H9 (cell line): ENCODE measurements at places on chromosomes 12 and 14.

GRCh38 chr12:27673101-27673718 is 23.0 kb upstream of the REP15 start:
- H3K27me3 ChIP-seq = no peaks in the 10 kb centered on the region
- no peak overlapping the region for H3K27ac ChIP-seq
- no peaks in the 10 kb centered on the region for H3K36me3 ChIP-seq
- H3K4me3 ChIP-seq = no peak overlapping the region

- DNase-seq = no peak
- no peak overlapping the region for H3K27ac ChIP-seq
- H3K4me1 ChIP-seq = no peaks in the 10 kb centered on the region
- H3K27me3 ChIP-seq = no peaks in the 10 kb centered on the region
- H3K36me3 ChIP-seq = no peaks in the 10 kb centered on the region
These were observed 50.4 kb upstream of the RIN3 start for GRCh38 chr14:92463141-92463540.

- no peaks in the 10 kb centered on the region for H3K4me1 ChIP-seq
- no peak for DNase-seq
These were observed 110.5 kb upstream of the CLEC14A start for GRCh38 chr14:38366374-38366773.

- H3K4me3 ChIP-seq = no peak overlapping the region
- no peak for DNase-seq
- no peaks in the 10 kb centered on the region; the same call in 2 of the 3 replicates for H3K36me3 ChIP-seq
- H3K27me3 ChIP-seq = no peaks in the 10 kb centered on the region
- no peak overlapping the region for H3K27ac ChIP-seq
- H3K4me1 ChIP-seq = no peaks in the 10 kb centered on the region
These were observed 196.9 kb downstream of the KITLG start for GRCh38 chr12:88383405-88383804.

DNA sequence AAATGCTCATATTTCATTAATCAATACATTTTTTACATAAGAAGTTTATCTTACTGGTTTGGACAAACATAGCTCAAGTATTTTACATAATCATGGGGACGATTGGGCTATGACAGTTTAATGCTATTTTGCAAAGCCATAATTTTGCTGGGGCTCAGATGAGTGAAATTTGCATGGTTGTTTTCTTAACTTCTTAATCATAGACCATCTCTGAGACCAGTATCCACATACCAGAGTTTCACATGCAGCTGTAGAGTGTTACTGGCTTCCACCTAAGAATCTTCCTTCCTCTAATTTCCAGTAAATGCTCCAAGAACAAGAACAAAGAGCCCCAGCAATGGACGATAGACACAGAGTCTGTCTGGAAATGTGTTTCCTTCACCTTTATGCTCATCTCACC is 303.0 kb upstream of the TMEM132C start:
- no peaks in the 10 kb centered on the region for H3K4me1 ChIP-seq
- no peaks in the 10 kb centered on the region for H3K27me3 ChIP-seq

- no peak within 1 kb of the TSS for H3K27ac ChIP-seq
- peak; percentile 87 for DNase-seq
- peaks cover 4% of the 10 kb centered on the region; the same call in 1 of the 2 replicates for H3K4me1 ChIP-seq
- H3K4me3 ChIP-seq = peak within 1 kb of the TSS; percentile 61
These were observed at the start of gene IKZF4 for GRCh38 chr12:56020423-56021184. TSS of gene IKZF4 (plus strand) at chr12:56021043. CDS start at chr12:56021494, 451 bp downstream.

GRCh38 chr12:89256060-89256459 is 96.2 kb downstream of the DUSP6 start:
- peaks cover 2% of the 10 kb centered on the region; the same call in 2 of the 3 replicates for H3K36me3 ChIP-seq
- H3K4me1 ChIP-seq = no peaks in the 10 kb centered on the region; the same call in 1 of the 2 replicates
- peaks cover 3% of the 10 kb centered on the region; the same call in 1 of the 2 replicates for H3K27me3 ChIP-seq
- H3K4me3 ChIP-seq = no peak overlapping the region
- H3K27ac ChIP-seq = no peak overlapping the region

GRCh38 chr14:28661171-28661772 is 105.3 kb upstream of the FOXG1 start:
- no peaks in the 10 kb centered on the region for H3K27me3 ChIP-seq
- peaks cover 3% of the 10 kb centered on the region; the same call in 1 of the 2 replicates for H3K4me1 ChIP-seq
- H3K4me3 ChIP-seq = peak overlapping the region; percentile 24; the same call in 1 of the 2 replicates
- DNase-seq = peak; percentile 49
- H3K27ac ChIP-seq = peak overlapping the region; percentile 92
- H3K36me3 ChIP-seq = no peaks in the 10 kb centered on the region

- H3K27me3 ChIP-seq = no peaks in the 10 kb centered on the region
- H3K4me1 ChIP-seq = no peaks in the 10 kb centered on the region
- H3K4me3 ChIP-seq = no peak overlapping the region
- no peaks in the 10 kb centered on the region for H3K36me3 ChIP-seq
These were observed 12.1 kb upstream of the ANO6 start for GRCh38 chr12:45203767-45204166.

DNA sequence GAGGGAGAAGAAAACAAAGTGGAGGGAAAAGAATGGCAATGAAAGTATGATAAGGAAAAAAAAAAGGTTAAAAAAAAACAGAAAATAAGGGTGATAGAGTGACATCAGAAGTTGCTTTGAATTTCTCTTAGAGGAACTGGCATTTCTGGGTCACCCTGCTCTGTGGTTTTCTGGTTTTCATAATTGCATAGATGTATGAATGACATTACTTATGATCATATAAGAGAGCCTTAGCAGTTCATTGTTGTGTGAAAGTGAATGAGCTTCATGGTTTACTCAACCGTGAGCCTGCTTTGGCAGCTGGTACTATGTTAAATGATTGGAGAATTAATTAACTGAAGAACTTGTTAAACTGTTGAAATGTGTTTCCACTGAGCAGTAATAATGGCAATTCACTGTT is 336.4 kb upstream of the FBXO33 start:
- H3K4me3 ChIP-seq = no peak overlapping the region
- DNase-seq = no peak
- H3K36me3 ChIP-seq = no peaks in the 10 kb centered on the region
- H3K4me1 ChIP-seq = no peaks in the 10 kb centered on the region; the same call in 1 of the 2 replicates

DNA sequence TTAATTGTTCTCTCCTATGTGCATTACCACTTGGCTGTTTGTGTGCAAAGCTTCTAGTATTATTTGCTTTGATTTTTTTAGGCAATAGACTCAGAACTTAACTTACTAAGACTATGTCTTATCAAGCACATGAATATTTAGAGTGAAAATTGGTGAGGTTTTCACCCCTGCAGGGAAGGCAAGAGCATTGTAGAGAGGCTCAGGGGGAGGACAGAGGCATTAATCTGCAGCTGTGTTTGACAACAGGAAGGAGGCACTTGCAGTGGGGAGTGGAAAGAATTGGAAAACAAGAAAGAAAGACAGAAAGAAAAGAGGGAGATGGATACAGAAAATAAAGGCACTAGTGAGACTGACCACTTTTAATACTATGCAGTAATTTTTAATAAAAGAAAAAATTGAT is 431.6 kb downstream of the PDZRN4 start:
- H3K4me1 ChIP-seq = no peaks in the 10 kb centered on the region
- no peak overlapping the region for H3K27ac ChIP-seq
- H3K27me3 ChIP-seq = peaks cover 3% of the 10 kb centered on the region; the same call in 1 of the 2 replicates

DNA sequence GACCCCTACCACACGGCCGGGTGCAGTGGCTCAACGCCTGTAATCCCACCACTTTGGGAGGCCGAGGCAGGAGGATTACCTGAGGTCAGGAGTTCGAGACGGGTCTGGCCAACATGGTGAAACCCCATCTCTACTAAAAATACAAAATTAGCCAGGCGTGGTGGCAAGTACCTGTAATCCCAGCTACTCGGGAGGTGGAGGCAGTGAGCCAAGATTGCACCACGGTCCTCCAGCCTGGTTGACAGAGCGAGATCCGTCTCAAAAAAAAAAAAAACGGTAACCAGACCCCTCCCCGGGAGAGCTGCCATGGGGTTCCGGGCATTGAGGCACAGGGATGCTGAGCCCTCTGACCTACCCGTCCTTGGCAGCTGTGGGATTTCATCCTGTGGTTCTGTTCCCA is 21.8 kb downstream of the BCL7A start:
- no peaks in the 10 kb centered on the region for H3K4me1 ChIP-seq
- no peak overlapping the region for H3K27ac ChIP-seq
- H3K4me3 ChIP-seq = no peak overlapping the region
- peaks cover 70% of the 10 kb centered on the region for H3K36me3 ChIP-seq

- no peaks in the 10 kb centered on the region for H3K36me3 ChIP-seq
- no peak for DNase-seq
- no peaks in the 10 kb centered on the region for H3K4me1 ChIP-seq
These were observed 26.1 kb downstream of the SERPINA3 start for GRCh38 chr14:94638339-94638738.

GRCh38 chr14:93220509-93220908 is 13.5 kb downstream of the UBR7 start:
- H3K27ac ChIP-seq = no peak overlapping the region
- H3K36me3 ChIP-seq = peaks cover 64% of the 10 kb centered on the region
- H3K4me3 ChIP-seq = no peak overlapping the region
- H3K4me1 ChIP-seq = no peaks in the 10 kb centered on the region
- no peak for DNase-seq

DNA sequence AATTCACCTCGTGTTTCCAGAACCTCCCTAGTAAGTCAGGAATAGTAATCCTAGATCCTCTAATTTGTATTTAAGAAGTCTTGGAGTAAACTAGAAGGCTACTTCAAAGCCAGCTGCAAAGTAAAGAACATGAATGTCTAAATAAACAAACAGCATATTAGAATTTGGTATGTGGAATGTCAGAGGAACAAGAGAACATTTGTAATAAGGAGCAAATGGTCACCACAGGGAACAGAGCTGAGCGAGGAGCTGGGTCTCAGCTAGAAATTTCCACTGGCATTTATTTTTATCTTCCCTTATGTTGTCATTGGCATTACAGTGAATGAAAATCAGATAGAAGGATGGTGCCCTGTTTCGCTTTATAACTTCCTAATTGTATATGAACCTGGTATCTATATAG is 50.2 kb downstream of the FRMD6 start:
- no peaks in the 10 kb centered on the region for H3K4me1 ChIP-seq
- H3K4me3 ChIP-seq = no peak overlapping the region
- no peak for DNase-seq

- no peaks in the 10 kb centered on the region for H3K36me3 ChIP-seq
- H3K27ac ChIP-seq = no peak overlapping the region
- H3K27me3 ChIP-seq = no peaks in the 10 kb centered on the region; the same call in 1 of the 2 replicates
- DNase-seq = no peak
- H3K4me1 ChIP-seq = peaks cover 5% of the 10 kb centered on the region; the same call in 1 of the 2 replicates
- no peak overlapping the region for H3K4me3 ChIP-seq
These were observed 65.1 kb upstream of the TBX3 start for GRCh38 chr12:114749065-114749464.

- no peaks in the 10 kb centered on the region for H3K36me3 ChIP-seq
- peak overlapping the region; percentile 51 for H3K4me3 ChIP-seq
- H3K4me1 ChIP-seq = peaks cover 2% of the 10 kb centered on the region
- H3K27ac ChIP-seq = no peak overlapping the region
- peak; percentile 69 for DNase-seq
These were observed 669 bp downstream of the RFX4 start for GRCh38 chr12:106583242-106584103.

DNA sequence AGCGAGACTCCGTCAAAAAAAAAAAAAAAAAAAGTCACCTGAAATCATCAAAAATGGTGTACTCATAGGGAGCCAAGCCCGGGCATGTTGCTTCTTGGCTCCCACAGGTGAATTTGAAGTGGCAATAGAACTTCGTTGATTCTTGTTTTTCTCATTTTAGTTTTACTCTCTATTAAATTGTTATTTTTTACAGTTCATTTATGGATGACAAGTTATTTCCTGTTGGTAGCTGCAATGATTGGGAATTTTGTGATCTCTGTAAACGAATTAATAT is 1.3 kb downstream of the TM7SF3 start:
- no peaks in the 10 kb centered on the region for H3K27me3 ChIP-seq
- H3K4me1 ChIP-seq = peaks cover 2% of the 10 kb centered on the region; the same call in 1 of the 2 replicates
- peak overlapping the region; percentile 95; the same call in 1 of the 3 replicates for H3K4me3 ChIP-seq
- no peaks in the 10 kb centered on the region for H3K36me3 ChIP-seq
- DNase-seq = no peak
- no peak overlapping the region for H3K27ac ChIP-seq

DNA sequence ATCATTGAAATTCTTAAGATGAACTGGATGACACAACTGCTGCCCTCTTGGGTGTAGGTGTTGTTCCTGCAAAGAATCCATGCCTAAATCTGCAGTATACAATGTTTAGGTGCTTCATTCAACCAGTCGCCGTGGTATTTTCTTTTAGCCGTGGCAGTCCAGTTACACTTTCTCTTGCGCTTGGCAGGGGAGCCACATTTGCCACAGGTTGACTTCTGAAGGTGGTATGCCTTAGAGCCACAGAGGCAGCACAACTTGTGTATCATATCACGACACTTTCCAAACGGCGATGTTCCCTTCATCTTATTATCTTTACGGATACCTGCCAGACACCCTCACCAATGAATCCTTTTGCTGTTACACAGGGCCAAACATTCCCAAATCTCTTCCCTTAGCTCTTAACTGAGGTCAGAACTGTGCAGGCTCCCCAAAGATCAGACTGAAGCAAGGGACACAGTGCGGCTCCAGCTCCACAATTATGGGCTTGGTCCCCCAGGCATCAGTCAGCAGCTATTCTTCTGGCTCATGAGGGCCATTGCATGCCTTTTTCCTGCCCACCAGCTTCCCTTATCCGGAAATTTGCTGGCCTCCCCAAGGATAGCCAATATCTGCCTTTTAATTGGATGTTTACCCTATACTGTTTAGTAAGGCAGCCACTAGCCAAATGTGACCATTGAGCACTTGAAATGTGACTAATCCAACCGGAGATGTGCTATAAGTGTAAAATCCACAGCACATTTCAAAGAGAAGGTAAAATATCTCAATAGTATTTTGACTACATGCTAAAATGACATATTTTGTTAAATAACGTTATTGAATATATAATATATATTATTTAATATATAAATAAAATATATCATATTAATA is 50.7 kb downstream of the SENP1 start:
- DNase-seq = no peak
- no peak overlapping the region for H3K27ac ChIP-seq
- no peak overlapping the region for H3K4me3 ChIP-seq

DNA sequence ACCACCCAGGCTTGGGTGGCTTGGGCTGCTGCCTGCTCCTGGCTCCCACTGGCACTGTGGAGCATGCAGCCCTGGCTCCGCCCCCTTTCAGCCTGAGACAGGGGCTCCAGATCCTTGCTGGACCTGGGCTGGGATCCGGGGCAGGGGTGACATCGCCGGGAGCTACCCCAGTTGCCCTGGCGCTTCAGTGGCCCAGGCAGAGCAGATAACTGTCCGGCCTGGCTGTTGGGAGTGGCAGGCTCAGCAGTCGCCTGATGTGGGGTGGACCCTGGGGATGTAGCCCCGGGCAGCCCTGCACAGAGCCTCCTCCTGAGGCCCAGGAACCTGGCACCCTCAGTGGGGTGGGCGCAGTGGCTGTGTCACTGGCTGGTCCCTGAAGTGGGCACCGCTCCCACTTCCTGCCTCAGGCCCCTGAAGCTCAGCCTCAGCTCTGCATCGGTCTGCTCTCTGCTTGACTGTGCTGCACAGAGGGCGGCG is 57.9 kb downstream of the FUT8 start:
- H3K4me1 ChIP-seq = peaks cover 5% of the 10 kb centered on the region; the same call in 1 of the 2 replicates
- H3K4me3 ChIP-seq = no peak overlapping the region
- no peak overlapping the region for H3K27ac ChIP-seq
- peak; percentile 44 for DNase-seq

GRCh38 chr14:28242895-28243294 is 523.7 kb upstream of the FOXG1 start:
- H3K36me3 ChIP-seq = peaks cover 2% of the 10 kb centered on the region; the same call in 1 of the 2 replicates
- no peak overlapping the region for H3K4me3 ChIP-seq
- no peak overlapping the region for H3K27ac ChIP-seq
- DNase-seq = no peak
- no peaks in the 10 kb centered on the region for H3K4me1 ChIP-seq

GRCh38 chr14:34711169-34711568 is 3.2 kb downstream of the CFL2 start:
- DNase-seq = no peak
- peaks cover 18% of the 10 kb centered on the region for H3K36me3 ChIP-seq
- H3K4me1 ChIP-seq = no peaks in the 10 kb centered on the region
- H3K27me3 ChIP-seq = no peaks in the 10 kb centered on the region
- H3K4me3 ChIP-seq = no peak overlapping the region
